ENCODE measurements at places on chromosomes 1 and 21.

DNA sequence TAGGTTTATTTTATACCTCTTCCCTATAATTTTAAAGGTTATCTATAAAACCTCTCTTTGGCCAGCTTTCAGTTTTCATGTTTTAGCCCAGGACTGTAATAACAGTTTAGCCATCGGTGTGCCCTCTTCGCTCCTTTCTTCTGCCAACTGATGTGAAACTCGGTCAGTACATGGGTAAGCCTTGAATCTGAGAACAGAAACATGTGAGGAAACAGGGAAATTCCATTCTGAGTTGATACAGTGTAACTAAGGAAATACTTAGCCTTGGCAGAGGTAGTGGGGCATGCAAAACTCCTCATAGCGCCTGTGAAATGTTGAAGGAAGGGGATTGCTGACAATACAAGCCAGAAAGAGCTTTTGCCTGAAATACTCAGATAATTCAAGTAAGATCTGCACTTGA, 465.2 kb downstream of the NCAM2 start:
- DNase-seq, result no peak

DNA sequence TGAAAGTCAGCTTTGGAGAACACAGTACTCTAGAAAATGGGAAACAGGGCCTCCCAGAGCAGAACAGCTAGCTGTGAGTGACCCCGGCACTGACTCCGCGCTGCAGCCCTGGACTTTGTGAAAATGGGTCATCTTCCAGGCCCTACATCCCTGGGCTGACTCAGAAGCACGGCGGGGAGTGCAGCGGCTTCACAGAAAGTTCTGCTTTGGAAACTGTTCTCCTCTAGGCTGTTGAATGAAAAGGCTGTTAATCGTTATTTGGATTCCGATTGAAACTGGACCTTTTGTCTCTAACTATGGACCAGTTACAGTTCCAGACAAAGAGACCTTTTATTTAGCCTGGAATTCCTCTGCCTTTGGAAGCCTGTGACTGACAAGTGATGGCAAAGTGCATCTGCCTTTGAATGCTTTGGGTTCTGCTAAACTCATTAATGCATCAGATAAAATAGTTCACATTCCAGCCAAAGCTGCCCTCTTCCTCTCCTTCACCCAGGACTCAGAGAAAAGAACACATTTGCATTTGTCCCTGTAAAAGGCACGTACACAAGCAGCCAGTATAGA, 144.9 kb upstream of the HOOK1 start:
- no peak for DNase-seq

DNA sequence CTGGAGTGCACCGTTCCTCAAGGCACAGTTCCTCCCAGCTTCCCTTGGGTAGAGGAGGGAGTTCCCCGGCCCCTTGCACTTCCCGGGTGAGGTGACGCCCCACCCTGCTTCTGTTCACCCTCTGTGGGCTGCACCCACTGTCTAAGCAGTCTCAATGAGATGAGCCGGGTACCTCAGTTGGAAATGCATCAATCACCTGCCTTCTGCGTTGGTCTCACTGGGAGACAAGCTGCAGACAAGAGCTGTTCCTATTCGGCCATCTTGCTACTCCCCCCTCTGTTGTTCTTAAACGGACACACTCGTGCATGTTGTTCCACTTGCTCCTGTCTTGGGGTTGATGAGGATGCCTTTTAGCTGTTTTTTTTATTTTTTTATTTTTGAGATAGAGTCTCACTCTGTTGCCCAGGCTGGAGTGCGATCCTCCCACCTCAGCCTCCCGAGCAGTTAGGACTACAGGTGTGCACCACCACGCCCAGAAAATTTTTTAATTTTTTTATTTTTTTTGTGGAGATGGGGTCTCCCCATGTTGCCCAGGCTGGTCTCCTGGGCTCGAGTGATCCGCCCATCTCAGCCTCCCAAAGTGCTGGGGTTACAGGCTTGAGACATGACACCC, 3.0 kb upstream of the MORC3 start:
- no peak for DNase-seq

- no peak for DNase-seq
Observed at GRCh38 chr1:89711140-89711778, 78.3 kb downstream of the LRRC8C start.

GRCh38 chr1:97573553-97573952, 347.3 kb downstream of the DPYD start:
- no peak for DNase-seq

GRCh38 chr21:46253610-46254124, 25.1 kb upstream of the LSS start:
- peak; percentile 20 for DNase-seq

- DNase-seq, result no peak
Observed at GRCh38 chr1:70899735-70900134, 147.9 kb downstream of the PTGER3 start.

GRCh38 chr1:208603721-208604120, 359.5 kb upstream of the PLXNA2 start:
- DNase-seq, result no peak

DNA sequence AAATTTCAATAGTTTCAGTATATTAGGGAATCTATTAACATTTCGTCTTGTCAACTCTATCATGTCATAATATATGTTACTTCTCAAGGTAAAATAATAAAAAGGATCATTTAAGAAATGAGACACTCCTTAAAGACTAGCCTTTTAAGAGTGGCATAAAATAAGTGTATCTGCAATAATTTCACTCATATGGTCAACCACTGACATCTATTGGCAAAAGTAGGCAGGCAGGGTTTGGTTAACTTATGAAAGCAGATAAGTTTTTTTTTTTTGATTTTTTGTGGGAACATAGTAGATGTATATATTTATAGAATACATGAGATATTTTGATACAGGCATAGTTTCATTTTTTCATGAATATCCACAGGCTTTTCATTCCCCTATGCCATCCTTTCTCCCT, 5.5 kb upstream of the RGS21 start:
- no peak for DNase-seq

DNA sequence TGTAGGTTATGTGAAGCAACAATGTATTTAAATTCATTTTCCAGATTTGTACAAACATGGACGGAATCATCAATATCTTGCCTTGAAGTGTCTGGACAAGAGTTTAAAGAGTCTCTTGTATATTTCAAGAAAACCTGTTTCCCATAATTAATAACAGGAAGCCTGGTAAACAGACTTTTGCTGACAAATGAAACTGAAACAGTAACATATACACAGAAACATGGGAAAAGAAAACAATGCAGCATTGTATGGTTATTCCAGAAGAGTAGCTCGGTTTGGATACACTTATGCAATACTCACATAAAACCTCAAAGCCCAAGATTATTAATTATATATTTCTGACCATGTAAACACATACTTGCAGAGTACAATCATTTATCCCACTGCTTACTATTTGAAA, 265.5 kb downstream of the PTPRC start:
- no peak for DNase-seq

- no peak for DNase-seq
Observed at GRCh38 chr21:32728848-32729247, 1.0 kb upstream of the SYNJ1 start.

DNA sequence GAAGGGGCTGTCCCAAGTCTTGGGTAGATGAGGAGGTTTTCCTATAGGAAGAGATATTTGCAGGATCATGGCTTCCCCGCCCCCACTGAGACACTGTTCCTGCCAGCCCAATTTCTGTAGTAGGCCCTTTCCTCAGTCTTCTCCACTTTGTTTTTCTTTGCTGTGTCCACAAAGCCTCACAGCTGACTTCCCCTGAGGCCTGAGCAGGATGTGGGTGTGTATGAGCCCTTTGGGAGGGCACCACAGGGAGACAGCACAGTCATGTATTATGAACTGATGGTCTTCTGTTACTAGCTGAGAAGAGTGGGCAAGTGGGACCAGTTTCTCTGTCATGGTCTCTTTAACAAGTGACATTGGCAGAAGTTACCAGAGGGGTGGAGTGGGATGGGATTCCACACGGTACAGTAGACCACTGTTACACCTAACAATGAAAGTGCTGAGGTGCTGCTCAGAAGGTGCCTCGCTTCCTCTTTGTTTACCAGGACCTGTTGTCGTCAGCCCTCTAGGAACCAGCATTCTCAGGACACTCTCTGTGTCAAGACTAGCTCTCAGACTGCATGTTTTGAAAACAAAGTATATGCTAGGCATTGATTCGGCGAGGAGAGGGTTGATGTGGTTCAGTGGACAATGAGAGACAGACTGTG, 253.8 kb upstream of the HOOK1 start:
- no peak for DNase-seq

DNA sequence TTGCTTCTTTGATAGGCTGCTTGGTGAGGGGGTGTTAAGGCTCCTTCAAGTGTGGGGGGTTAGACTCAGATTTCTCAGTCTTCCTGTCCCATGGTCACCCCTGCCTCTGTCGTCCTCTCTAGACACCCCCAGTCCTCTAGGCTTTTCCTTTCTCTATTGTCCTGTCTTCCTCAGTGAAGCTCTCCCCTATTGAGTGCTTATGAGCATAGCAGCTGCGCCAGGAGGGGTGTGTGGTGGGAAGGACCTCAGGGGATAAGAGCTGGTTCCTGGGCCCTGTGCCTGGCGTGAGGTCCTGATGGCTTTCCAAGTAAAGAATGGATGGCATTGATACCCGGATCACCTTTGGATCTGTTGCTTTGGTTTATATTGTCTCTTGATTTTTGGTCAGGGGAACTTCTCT, 69.1 kb downstream of the DIP2A start:
- DNase-seq, result no peak

DNA sequence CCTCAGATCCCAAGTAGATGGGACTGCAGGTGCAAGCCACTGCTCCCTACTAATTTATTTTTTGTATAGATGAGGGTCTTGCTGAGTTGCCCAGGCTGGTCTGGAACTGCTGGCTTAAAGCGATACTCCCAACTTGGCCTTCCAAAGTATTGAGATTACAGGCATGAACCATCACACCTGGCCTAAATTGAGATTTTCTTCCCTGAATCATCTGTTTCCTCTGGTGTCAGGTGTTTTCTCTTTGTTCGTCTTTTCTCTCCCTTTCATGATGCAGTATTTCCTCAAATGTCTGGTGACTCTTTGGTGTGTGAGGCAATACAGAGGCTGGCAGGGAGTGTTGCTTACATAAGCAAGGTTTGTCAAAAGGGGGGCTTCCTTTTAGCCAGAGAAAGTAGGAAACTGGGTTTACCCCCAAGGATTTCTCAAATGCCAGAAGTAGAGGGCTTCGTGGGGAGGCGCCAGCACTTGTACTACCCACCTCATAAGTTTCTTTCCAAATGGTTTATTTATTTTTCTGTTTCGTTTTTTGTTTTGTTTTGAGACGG, 27.6 kb downstream of the CLDN14 start:
- DNase-seq, result no peak

- DNase-seq, result no peak
Observed at GRCh38 chr1:26970810-26971209, 10.5 kb upstream of the KDF1 start.

DNA sequence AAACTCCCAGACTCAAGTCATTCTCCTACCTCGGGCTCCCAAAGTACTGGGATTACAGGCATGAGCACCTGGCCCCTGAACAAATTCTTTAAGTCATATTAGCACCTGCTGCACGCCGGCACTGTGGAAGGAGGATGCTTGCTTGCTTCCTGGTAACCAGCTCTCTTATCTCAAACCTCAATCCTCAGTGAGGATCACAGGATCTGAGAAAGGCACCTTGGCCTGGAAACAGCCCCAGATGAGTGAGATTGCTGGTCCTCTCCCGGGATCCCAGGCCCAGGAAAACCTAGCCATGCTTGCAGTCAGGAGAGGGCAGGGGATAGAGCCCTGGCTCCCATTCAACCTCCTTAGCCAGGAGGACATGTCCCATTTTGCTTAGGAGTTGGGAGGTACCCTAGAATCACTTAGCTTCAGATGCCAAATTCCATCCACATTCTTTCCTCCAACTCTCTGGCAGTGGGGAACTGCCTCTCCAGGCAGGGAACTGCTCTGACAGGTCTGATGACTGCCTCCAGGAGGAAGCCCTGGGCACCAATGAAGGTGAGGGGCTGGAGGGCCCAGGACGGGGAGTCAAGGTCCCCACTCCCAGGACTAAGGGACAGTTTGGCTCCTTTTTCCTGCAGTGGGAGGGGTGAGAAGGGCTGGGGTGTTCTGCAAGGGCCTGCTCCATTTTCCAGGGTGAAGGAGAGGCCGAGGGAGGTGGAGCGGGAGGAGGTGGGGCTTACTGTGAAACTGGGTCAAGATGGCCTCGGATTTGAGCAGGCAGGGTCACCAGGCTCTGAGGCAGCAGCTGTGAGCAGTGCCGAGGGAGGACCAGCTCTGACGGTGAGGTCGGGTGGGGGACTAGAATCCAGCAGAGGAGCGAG, 9.5 kb downstream of the GPR37L1 start:
- no peak for DNase-seq

DNA sequence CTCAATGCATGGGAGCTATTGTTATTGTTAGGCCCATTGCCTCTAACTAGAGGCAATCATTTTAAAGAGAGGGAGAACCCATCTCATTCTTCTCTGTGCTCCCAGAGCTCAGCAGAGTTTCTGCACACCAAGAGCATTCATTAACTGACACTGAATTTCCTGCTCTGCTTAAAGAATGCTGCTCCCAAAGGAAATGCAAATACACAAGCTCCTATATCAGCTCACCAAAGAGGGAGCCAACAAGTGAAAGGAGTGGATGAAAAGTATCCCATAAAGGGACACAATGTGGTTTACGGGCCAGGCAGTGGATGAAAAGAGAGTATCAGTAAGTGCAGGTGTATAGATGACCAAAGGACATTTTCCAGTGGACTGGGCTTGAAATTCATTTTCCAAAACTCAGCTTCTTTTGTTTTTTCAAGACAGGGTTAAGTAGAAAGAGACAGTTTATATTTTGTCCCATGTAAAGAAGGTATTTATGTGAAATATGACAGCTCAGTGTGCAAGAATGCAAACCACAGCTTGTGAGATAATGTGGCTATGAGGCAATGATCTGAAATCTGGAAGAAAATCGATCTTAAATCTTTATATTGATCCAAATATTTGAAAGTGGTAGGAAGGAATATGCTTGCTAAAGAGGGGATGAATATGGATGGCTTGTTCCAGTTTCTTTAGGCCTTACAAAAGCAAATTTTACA, 207.7 kb upstream of the CAMK1G start:
- DNase-seq, result no peak

DNA sequence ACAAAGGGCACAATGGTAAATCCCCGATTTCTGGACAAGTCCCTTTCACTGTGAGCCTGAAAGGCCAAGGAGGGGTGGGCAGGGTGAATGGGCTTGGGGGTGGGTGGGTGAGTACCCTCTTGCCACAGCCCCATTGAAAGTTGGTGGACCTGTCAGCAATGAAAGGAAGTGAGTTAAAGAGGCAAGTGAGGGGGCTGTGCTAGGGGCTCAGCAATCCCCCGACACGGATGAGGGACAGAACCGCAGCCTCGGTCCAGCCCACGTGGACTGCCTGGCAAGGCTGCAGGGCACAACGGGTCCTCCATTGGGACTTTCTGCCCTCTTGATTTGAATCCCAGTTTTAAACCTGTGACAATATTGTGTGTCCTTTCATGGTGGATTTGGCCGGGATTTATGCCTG, 255.3 kb downstream of the FOXD2 start:
- DNase-seq, result no peak

- no peak for DNase-seq
Observed at GRCh38 chr1:208159555-208160258, 84.5 kb downstream of the PLXNA2 start.

DNA sequence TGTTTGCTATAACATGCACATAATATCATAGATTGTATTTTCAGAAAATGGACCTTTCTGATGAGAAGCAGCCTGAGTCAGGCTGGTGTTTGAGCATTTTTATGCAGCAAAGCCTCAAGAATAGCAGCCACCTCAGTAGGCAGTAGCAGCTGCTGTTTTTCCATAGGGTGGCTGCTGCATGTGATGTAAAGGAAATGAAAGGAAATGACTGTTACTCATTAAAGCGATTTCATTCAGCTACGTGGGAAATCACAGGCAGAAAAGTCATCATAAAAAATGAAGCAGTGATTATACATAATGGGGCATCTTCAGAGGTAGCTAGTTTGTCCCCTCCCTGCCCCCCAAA, 110.4 kb downstream of the PATJ start:
- DNase-seq, result no peak

Measured in stimulated activated CD4-positive, alpha-beta T cell treated with anti-CD3 and anti-CD28 coated beads, TNF-alpha, amount 100 ng/mL, for 24 hours (primary cell).